ENCODE measurements at places on chromosomes 12 and 14.

DNA sequence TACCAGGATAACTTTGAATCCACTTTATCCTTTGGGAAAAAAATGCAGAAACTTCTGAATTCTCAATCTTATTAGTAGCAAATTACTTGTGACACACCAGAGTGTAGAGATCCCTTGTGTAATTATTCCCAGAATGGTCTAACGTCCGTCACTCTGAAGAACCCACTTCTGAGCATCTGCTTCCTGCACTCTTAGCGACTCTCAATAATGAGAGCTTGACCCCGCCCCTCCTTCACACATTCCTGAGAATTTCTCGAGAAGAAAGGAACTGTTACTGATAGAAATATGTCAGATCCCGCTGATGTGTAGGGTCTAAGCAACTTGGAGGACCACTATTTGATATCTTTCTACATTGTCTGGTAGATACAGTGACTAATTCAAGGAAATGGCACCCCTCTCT, 218.3 kb upstream of the PDZRN4 start:
- DNase-seq = no peak

- DNase-seq = no peak
Observed at GRCh38 chr14:105838591-105839424, 312.4 kb downstream of the TMEM121 start.

DNA sequence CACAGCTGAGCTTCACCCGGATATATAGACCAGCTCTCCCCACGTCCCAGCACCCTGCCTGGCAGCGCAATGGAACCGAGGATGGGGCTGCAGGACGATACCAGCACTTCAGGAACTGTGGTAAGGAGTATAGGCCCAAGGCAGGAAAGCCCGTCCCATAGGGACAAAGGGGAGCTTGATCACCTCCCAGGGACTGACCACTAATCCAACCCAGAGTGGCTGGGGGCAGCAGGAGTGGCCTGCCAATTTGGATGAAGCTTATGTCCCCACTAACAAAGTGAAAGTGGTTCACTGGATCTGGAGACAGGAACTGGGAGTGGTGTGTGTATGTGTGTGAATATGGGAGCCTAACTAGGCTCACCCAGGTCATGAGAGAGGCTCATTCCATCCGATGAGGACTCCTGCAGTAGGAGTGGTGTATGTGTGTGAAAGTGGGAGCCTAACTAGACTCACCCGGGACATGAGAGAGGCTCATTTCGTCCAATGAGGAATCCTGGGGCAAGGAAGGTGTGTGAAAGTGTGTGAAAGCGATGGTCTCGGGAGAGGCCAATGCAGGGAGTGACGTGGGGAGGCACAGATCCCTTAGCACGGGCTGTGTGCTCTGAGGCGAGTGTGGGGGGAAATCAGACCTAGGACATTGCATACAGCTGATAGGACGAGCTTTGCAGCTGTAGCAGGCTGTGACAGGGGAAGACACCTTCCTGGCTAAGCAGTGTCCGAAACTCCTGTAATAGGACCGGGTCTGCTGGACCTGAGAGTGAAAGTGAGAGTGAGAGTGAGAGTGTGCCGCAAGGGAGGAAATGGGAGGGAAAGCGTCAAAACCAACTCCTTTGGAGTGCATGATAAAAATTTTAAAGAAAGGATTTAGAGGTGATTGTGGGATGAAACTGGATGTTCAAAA, 25.7 kb downstream of the KLRK1 start:
- no peak for DNase-seq

- no peak for DNase-seq
Observed at GRCh38 chr14:61812347-61813095, 50.3 kb downstream of the SNAPC1 start.

DNA sequence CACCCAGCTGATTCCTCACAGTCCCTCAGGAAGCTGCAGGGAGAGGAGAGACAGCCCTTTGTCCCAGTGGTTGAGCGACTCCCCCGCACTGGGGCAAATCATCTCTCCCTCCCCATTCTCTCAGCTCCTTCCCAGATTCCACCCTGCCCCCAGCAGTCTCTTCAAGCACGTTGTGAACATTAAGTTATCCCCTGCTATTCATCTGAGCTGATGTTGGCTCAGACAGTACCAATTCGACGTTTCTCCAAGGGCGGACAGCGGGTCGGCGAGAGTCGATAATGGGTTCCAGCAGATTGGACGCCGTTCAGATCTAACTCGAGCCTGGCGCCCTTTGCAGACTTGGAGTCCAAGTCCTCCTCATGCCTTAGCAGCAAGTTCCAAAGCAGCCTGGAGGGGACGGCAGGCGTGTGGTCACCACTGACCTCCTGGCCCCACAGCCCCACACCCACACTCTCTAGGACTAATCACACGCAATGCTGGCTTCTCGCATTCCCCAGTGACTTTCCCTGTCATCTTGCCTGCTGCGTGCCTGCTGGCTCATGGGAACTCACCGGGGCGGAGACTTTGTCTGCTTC, 245.9 kb downstream of the CHST11 start:
- DNase-seq = no peak
